Fibroblast of skin of abdomen (primary cell): ENCODE measurements at places on chromosomes 5 and 9.

- DNase-seq: no peak
Observed at GRCh38 chr9:124228516-124228915, 29.2 kb upstream of the NEK6 start.

DNA sequence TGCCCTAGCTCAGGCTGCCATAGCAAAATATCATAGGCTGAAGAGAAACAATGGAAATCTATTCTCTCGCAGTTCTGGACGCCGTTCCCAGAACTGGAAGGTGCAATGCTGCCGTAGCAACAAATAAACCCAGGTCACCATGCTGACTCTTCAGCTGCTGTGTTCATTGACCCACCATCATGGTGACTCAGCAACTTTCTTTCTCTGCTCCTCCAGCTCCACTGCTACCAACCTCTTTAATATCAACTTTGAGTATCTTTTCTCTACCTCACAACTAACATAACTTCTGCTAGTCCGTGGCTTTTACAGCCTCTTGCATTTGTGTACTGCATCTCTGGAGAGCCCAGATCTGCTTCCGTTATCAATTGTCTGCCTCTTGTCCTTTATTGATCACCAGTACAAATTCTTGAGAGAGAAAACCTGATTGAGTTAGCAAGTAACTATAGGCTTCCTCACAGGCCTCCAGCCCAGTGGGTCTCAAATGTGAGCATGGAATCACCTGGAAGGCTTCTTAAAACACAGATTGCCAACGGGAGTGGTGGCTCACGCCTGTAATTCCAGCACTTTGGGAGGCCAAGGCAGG lies 47.3 kb upstream of the SLC30A5 start:
- DNase-seq: no peak

GRCh38 chr5:27947088-27947487 lies 908.7 kb upstream of the CDH9 start:
- DNase-seq: no peak

GRCh38 chr5:148788636-148789035 lies 37.8 kb upstream of the ADRB2 start:
- DNase-seq: peak; percentile 23

DNA sequence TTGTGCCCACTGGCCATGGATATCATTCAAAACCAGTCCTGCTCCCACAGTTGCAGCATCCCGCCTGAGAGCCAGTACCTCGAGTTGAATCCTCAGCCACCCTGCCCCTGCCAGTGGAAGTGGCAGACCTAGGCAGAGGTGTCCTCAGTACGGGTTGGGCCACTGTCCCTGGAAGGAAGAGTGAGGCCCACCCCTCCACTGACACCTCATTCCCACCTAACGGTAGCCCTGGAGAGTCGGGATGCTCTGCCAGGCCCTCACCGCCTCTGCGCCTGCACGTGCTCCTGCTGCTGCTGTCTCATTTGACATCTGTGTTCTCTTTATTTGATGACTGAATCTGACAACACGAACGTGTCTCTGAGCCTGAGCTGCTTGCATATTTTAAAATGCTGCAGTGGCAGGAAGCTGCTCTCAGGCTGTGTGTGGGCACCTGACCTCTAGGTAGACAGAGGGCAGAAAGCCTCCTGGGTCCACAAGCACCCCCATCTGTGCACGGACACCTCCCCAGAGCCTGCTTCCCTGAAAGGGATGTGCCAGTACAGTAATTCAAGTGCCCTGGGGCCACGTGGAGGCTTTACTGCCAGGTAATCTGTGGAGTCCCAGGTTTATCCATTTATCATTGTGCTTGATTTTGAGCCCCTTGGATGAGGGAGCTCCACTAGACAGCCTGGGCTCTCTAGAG lies 194.7 kb downstream of the CACNA1B start:
- DNase-seq: no peak

GRCh38 chr5:124842725-124843595 lies 96.5 kb upstream of the ZNF608 start:
- no peak for DNase-seq

GRCh38 chr5:87268126-87268969 lies 665 bp downstream of the RASA1 start:
- peak; percentile 59 for DNase-seq

GRCh38 chr5:62305358-62305714 lies 670 bp upstream of the KIF2A start:
- DNase-seq: no peak

DNA sequence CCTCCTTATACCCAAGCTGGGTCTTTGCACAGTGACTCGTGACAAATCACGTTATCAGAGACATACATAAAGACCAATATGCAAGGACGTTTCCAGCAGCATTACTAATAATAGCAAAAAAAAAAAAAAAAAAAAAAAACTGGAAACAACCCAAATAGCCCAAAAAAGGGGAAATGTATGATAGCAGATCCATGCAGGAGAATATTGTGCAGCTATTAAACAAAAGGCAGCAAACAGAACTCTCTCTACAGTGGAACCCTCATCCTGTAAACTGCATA lies 37.7 kb downstream of the C5orf15 start:
- DNase-seq: no peak

DNA sequence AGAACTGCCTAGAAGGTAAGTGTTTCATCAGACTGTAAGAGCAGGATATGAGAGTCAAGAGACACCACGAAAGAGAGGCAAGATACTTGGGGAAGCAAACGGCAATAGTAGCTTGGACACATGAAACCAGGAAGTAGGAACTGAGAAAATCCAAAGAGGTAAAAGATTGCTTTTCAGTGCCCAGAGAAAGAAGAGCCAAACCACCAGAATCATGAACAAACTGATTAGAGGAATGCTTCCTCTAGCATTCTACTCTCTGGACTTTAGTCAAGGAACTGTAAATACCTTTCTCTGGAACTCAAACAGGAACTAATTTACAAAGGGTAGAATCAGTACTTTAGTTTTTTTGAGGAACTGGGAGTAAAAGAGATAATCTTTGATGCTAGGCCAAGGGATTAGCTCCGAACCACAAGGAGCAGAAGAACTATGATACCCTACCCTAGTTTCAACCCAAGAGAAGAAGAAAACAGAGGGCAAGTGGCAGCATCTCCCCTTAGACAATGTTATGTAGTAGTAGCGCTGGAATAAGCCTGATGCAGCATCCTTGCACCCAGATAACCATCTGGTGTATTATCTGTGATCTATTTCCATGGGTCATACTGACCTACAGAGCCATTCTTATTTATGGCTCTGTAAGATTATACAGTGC lies 41.3 kb downstream of the EFCAB9 start:
- peak; percentile 13 for DNase-seq

DNA sequence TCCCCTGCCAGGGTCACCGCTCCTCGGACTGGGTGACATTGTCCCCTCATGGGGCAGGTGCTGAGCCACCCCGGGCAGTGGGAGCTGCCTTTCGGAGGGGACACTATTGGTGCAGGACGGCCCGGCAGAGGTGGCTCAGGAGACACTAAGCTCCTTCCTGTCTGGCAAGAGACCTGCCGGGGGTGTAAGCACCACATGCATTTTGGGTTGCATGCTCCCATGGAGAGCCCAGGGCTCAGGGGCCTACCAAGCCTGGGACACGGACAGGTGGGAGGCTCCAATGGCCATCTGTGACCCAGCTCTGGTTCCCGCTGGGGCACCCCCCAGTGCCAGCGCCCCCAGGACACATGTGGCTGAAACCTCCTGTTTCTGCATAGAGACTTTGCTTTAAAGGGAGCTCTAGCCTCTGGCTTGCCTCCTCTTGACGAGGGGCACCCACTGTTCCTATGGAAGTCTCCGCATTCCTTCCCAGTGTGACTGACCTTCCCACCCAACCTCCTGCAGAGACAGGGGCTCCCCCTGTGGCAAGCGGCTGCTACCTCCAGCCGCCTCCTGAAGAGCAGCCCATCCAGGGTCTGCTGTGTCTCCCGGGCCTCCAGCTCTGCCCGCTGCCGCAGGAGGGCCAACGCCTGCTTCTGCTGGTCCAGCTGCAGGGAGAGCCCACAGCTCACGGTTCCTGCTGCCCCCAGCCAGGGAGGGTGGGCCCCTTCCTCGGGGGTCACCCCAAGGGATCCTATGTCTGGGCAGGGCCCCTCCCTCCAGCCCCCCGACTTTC lies 28.1 kb downstream of the CCDC187 start:
- no peak for DNase-seq

GRCh38 chr9:87959916-87960581 lies 14.3 kb downstream of the CDK20 start:
- peak; percentile 29 for DNase-seq

DNA sequence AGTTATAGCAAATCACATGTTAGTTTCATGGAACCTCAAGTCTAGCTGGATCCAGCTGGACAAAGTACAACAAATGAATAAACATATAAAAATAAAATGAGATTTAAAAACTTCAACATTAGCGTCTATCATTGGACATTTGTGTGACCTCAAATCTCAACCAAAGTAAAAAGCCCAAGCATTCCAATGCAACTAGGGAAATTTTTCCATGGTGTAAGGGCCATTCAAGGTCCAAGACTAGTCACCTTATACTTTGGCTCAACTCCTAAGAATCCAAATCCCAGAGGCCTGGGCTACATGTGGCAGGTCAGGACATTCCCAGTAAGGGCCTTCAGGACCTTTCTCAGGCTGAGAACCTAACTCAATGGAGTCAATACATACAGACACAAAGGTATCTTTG lies 137.4 kb upstream of the DMAC1 start:
- DNase-seq: peak; percentile 2

DNA sequence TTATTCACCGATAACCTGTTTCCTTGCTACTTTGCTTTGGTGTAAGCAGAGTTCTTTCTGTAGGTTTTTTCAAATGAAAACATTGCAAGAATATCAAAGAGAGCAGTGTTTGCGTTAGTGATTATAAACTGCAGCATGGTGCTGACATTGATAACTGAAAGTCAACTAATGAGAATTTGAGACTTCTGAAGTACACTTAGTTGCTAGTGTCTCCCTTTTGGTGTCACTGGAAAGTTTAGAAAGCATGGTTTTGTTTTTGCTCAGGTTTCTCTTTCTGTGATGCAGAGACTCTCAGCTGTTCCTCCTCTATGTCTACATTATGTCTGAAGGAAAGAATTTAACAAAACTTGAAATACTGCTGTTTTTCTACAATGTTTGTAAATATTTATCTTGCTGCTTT lies 80.2 kb upstream of the ZNF169 start:
- no peak for DNase-seq

DNA sequence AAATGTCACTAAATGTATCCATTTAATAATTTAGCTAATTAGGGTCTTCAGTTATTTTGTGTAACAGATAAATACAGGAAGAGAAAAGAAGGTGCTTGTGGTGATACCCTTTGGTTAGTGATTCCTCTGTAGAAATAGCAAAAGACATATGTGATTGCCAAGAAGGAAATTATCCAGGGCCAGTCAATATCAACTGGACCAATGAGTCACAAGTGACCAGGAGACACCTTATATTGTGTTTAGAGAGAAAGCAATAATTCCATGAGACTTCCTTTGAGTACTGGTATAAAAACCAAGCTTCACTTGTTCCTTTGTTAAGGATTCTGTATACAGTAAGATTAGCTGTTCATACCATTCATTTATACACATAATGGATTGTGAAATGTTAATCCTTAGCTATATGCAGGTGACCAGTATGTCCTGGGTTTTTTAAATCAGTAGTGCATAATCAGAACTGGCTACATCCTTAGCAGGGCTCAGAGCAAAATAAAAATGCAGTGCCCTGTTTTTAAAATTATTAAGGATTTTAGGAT lies 11.7 kb upstream of the F2R start:
- no peak for DNase-seq
